Stimulated activated CD8-positive, alpha-beta memory T cell treated with anti-CD3 and anti-CD28 coated beads, Interleukin-4, amount 100 ng/mL, for 48 hours (primary cell): ENCODE measurements at places on chromosomes 1 and 21.

DNA sequence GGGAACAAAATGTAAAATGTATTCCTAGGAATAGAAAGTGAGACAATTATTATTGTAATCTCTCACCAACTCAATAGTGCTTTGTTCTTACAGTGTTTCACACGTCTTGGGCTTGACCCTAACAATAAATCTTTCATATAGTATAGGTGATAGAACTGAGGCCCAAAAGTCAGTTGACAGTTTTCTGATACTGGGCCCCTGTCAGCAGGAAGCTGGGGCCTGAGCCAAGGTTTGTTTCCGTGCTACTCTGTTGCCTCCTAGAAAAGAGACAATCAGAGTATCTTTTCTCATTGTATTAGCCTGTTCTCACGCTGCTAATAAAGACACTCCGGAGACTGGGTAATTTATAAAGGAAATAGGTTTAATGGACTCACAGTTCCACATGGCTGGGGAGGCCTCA lies 5.0 kb downstream of the RRP1B start:
- DNase-seq, result no peak

DNA sequence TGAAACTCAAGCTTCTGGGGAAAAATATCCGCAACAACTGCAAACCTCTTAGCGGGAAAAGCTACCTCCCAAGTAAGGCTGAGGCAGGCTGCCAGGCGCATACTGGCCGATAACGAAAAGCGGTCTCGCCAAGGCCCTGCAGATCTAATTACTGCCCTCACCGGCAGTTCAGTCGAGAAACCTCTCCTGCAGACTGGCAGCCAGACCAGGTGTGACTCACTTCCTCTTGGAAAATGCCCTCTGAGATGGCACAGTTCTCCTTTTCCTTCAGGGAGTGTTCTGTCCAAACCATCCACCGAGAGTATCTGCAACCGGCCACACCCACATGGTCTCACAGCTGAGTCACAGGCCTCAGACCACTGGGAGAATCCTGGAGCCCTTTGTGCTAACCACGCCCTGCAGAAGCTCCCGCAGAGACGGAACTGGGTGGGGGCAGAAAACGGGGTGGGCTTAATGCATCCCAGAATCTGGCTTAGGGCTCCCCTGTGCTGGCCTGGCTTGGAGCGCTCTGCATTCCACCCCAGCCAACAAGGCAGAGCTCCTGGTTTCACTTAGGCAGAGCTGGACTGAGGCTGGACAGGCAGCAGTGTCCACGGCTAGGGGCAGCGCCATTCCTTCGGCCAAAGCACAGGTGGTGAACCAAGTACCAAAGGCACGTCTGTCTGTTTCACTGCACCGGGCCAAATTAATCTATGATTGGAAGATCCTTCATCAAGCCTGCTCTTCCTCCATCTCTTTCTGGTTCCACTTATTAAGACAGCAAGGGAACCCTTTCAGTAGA lies 1.2 kb downstream of the S100A10 start:
- DNase-seq, result peak; percentile 57

- DNase-seq, result no peak
Measured at GRCh38 chr1:11150326-11150725, 38.8 kb upstream of the ANGPTL7 start.

DNA sequence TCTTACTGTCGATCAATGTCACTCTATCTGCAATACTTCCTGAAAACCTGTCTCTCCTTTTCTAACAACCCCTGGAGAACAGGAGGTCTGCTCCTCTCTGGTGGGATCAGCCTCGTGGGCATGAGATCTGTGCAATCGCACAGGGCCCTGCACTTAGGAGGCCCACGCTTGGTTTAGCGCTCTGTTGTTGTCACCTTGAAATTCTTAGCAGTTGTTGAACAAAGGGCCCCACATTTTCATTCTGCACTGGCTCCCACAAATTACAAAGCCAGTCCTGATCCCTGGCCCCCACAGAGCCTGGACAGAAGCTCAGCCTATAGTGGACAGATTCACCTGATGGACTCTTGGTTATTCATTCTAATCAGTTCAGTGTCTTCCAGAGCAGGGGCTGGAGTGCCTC lies 18.6 kb downstream of the SPOCD1 start:
- DNase-seq, result no peak

GRCh38 chr1:35567947-35568558 lies 5.1 kb upstream of the TFAP2E start:
- no peak for DNase-seq
